ENCODE measurements at places on chromosomes 3 and 15. TPM values are rescaled to one million over a fixed set of nuclear protein-coding genes. Genes with fewer than 3 reads are reported as not detected.
A peak's percentile ranks its signal among the peaks of the same experiment; 100 is the strongest.

GRCh38 chr3:138344754-138345153, 3.6 kb upstream of the MRAS start:
- H3K4me3 ChIP-seq = no peak overlapping the region
- peaks cover 4% of the 10 kb centered on the region for H3K4me1 ChIP-seq
- H3K27me3 ChIP-seq = peaks cover 45% of the 10 kb centered on the region

DNA sequence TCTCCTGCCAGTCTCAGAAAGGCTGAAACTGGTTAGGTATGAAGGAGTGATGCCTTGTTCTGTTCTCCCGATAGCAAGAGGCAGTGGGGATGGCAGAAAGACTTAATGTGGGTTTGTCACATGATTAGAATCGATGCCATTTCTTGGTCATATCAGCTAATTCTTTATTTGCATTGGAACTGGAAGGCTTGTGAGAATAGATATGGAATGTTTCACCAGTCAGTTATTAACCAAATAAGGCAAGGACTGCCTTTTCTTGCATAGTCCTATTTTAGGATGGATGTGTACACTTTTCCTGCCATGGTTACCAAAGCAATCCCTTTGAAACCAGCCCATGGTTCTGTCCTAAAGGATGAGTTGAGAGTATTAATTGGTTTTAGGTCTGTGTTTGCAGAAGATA, 33.7 kb downstream of the FILIP1L start:
- peaks cover 12% of the 10 kb centered on the region for H3K4me1 ChIP-seq
- no peak overlapping the region for H3K4me3 ChIP-seq
- H3K27ac ChIP-seq = no peak overlapping the region

OCA2 gene
- not detected for total RNA-seq

GRCh38 chr3:54353546-54353945, 231.2 kb downstream of the CACNA2D3 start:
- no peaks in the 10 kb centered on the region for H3K36me3 ChIP-seq
- no peaks in the 10 kb centered on the region for H3K27me3 ChIP-seq
- no peaks in the 10 kb centered on the region for H3K4me1 ChIP-seq
- no peak overlapping the region for H3K4me3 ChIP-seq
- DNase-seq = no peak

GRCh38 chr3:39814007-39814406, 4.6 kb downstream of the MYRIP start:
- H3K36me3 ChIP-seq = peaks cover 7% of the 10 kb centered on the region
- no peak for DNase-seq
- no peak overlapping the region for H3K4me3 ChIP-seq
- H3K27ac ChIP-seq = no peak overlapping the region

DET1 gene
- 9.4 TPM for total RNA-seq

GRCh38 chr3:154794814-154795445, 285.2 kb upstream of the MME start:
- H3K36me3 ChIP-seq = no peaks in the 10 kb centered on the region
- no peak overlapping the region for H3K27ac ChIP-seq
- no peak overlapping the region for H3K4me3 ChIP-seq

ZNF501 gene
- 3.9 TPM for total RNA-seq

VIPR1 gene
- total RNA-seq = 122 TPM

DNA sequence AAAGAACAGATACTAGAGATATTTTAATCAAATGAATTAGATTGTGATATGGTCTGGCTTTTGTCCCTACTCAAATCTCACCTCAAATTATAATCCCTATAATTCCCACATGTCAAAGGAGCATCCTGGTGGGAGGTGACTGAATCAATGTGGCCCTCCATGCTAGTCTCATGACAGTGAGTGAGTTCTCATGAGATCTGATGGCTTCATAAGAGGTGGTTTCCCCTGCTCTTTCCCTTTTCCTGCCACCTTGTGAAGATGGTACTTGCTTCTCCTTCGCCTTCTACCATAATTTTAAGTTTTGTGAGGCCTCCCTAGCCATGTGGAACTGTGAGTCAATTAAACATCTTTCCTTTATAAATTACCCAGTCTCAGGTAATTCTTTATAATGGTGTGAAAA, 82.8 kb downstream of the FAIM start:
- no peak overlapping the region for H3K4me3 ChIP-seq
- H3K27ac ChIP-seq = peak overlapping the region; percentile 63
- H3K27me3 ChIP-seq = no peaks in the 10 kb centered on the region
- peaks cover 25% of the 10 kb centered on the region for H3K4me1 ChIP-seq
- no peak for DNase-seq

LRRC3B gene
- not detected for total RNA-seq

GRCh38 chr15:54017251-54017650, 39.0 kb downstream of the UNC13C start:
- H3K27ac ChIP-seq = no peak overlapping the region
- H3K4me3 ChIP-seq = no peak overlapping the region
- H3K4me1 ChIP-seq = no peaks in the 10 kb centered on the region
- H3K27me3 ChIP-seq = no peaks in the 10 kb centered on the region
- no peak for DNase-seq

DNA sequence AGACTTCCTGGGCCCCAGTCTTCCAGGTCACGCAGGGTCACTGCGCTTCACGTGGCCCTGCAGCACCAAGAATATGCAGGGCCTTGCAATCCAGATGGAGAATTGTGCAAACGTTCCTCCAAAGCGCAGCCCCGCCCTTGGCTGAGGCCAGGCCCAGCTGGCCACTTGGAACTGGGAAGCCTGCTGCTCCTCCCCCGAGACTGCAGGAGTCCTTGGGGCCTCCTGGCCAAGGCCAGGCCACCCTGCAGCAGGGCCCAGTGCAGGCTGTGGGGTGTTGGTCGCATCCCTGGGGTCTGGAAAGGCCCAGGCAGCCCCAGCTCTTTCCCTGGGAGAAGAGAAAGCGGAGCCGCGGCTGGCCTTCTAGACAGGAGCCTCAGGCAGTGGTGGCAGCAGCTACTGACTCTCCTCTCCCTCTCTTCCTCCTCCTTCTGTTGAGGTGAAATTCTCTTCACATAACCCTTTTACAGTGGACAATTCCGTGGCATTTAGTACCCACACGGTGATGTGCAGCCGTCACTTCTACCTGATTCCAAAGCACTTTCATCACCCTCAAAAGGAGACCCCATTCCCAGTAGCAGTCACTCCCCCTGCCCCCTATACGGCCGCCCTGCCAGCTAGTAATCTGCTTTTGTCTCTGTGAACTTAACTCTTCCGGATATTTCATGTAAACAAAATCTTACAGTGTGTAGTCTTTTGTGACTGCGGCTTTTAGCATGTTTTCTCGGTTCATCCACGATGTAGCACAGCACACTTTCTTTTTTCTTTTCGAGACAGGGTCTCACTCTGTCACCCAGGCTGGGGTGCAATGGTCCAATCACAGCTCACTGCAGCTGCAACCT, 103.9 kb downstream of the TMEM266 start:
- H3K4me3 ChIP-seq = no peak overlapping the region
- no peaks in the 10 kb centered on the region for H3K36me3 ChIP-seq
- H3K27ac ChIP-seq = no peak overlapping the region
- no peaks in the 10 kb centered on the region for H3K27me3 ChIP-seq
- H3K4me1 ChIP-seq = peaks cover 2% of the 10 kb centered on the region

All from naive thymus-derived CD8-positive, alpha-beta T cell (primary cell).